ENCODE measurements at places on chromosomes 11 and 22.

DNA sequence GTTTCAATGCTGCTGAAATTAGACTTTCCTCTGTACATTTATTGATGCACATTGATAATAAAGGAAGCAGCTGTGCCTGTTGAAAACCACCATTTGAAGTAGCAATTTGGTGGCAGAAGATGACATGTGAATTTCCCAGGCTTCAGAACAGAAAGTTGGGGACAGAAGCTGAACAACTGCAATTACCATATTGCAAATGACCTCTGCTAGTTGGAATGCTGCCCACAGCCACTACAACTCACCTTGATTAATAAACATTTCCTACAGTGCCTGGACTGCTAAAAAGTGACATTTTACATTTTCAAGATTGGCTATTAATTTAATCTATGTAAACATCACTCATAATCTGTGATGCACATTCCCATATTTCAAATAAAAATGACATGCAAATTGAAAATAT, 208.6 kb downstream of the LUZP2 start:
- no peak for DNase-seq

DNA sequence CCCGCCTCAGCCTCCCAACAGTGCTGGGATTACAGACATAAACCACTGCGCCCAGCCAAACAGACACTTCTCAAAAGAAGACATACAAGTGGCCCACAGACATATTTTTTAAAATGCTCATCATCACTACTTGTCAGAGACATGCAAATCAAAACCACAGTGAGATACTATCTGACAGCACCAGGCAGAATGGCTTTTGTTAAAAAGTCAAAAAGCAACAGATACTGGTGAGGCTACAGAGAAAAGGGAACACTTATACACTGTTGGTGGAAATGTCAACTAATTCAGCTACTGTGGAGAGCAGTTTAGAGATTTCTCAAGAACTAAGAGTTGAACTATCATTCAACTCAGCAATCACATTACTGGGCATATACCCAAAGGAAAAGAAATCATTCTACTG, 67.0 kb downstream of the ARHGAP20 start:
- no peak for DNase-seq

DNA sequence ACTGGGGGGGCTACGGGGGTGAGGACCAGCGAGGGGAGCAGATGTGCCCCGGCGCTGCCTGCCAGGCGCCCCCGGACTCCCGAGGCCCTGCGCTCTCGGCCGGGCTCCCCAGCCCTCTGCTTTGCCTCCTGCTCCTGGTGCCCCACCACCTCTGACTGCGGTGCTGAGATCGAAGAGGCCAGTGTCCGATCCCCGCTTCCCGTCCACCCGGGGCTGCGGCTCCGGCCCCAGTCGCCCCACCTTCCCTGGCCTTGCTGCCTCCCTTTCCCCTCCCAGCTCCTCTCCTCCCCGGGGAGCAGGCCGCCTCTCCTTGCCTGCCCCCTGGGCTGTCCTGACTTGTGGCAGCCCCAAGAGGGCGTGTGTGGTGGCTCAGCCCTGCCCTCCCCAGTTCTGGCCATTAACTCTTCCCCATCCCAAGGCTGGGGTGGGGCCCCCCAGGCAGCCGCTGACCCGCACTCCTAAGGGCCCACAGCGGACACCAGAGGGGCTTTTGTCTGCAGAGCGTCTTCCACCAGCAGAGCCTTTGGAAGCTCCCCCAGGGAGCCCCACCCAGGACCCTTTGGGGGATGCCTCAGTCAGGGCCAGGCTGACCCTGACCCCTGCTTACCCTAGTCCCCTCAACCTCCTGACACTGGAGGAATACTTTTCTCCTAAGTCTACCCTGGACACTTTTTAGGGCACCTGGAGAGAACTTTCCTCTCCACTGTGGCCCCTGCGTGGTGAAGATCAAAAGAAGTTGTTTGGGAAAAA, 16.6 kb downstream of the RTN4RL2 start:
- DNase-seq = no peak

- no peak for DNase-seq
Measured at GRCh38 chr11:39651857-39652461, 1807.5 kb downstream of the LRRC4C start.

- DNase-seq = no peak
Measured at GRCh38 chr11:70448983-70449567, 50.7 kb downstream of the CTTN start.

- no peak for DNase-seq
Measured at GRCh38 chr11:117557361-117557760, 229.7 kb downstream of the CEP164 start.

DNA sequence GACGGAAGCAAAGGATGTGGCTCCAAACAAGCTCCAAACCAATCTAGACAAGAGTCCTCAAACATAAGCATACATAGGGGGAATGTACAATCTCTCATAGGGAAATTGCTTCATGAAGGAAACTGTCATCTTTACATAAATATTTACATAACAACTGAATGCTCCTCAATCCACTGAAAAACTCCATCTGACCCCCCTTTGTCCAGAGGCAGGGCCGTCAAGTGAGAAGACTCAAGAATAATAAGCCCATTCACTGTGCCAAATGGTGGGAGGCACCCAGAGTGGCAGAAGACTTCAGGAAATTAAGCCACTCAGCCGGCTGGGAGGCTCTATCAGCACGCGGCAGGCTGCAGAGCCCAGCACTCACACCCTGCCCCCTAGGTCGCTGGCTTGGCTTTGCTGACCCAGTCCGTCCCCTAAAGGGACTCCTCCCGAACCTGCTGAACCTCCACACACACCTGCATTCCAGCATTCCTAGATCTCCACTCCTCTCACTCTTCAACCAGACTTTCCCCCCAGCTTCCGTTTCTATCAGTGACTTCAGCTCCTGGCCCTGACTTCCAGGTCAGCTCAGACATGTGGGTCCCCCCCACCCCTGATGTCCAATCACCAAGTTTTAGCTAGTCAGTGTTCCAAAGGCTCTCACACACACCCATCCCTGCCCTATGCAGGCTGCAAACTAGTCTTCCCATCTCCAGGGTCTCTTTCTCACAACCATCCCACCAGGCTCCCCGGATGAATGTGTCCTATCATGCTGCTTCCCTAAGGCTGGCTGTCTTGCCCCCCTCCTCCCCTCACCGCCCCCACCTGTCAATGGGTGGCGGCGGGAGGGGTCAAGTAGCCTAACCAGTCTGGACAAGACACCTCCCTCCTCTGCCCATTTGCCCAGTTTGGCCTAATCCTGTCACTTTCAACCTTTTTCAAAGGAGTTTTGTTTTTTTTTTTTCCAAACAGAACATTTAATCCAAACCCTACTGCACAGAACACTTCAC, 11.3 kb downstream of the VPS37C start:
- no peak for DNase-seq

- DNase-seq = no peak
Measured at GRCh38 chr11:76665921-76666351, 4.6 kb downstream of the LRRC32 start.

DNA sequence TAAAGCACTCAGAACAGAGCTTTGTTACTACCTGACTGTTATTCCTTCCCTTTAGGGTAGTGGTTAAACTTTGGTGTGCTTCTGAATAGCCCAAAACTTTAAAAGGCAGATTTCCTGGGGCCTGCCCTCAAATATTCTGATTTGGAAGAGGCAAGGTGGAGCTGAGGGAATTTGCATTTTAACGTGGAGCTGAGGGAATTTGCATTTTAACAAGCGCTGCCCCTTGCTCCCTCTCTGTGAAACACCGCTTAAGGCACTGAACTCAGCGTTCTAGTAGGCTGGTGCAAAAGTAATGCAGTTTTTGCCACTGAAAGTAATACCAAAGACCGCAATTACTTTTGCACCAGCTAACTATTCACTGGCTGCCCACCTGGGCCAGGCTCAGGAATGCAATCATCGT, 35.0 kb downstream of the TPST2 start:
- DNase-seq = no peak

DNA sequence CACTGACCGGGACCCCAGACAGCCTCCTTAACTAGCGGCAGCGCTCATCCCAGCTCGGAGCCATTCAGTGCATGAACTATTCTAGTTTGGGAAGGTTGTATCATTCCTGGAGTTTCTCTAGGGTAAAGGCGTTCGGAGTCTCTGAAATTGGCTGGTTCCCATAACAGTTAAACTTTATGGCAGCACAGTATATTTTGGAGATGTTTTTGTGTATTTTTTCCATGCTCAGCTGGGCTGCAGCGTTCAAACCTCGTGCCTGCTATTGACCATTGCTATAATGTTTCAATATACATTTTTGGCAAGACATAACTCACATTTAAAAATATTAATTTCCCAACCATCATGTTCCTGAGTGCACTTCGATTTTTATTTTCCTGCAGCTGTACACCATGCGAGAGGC, 169.7 kb downstream of the ST3GAL4 start:
- DNase-seq = no peak

DNA sequence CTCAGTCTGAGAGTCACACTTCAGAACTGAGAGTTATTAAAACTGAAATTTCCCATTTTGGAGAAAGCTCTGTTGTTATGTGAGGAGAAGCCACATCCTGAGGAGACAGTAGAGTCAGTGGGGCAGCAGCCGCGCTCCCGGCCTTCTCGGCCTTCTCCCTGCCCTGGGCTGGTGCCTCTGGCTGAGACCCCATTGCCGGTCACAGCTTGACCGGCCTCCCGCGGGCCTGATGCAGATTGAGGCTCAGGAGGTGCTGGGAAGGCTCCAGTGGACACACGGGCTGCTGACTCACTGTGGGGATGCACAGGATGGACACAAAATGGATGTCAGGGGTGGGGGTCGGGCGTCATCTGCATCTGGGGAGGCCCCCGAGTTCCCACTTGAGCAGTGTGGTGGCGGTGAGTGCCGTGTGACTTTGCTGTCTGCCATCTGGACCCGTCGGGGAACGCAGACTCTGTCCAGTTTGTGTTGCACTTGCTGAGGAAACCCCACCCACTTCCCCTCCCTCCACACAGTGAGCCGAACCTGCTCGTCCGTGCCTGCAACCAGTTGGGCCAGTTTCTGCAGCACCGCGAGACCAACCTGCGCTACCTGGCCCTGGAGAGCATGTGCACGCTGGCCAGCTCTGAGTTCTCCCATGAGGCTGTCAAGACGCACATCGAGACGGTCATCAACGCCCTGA, 50.1 kb downstream of the MUC6 start:
- no peak for DNase-seq

GRCh38 chr22:25962711-25963110, 206.6 kb upstream of the SEZ6L start:
- no peak for DNase-seq

DNA sequence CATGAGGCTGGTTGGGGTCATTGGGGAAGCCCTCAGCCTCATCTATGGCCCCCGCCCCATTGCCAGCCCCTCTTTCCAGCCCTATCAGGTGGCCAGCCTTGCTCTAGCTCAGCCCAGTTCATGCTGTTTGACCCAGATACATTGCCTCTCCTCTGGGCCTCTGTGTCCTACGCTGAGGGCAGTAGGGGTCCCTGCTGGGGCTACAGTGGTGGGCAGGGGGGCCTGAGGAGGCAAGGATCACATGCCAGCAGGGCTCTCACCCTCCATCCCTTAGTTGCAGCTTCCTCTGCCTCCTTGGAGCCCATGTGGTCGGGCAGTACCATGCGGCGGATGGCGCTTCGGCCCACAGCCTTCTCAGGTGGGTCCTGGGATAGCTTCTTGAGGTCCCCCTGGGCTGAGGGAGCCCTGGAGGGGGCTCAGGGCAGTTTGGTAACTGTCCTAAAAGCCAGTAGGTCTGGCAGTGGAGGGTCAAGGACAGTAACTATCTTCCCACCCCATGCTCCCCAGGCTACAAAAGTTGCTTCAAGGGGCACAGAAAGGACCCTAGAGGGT, 19.2 kb downstream of the EMID1 start:
- DNase-seq = no peak

DNA sequence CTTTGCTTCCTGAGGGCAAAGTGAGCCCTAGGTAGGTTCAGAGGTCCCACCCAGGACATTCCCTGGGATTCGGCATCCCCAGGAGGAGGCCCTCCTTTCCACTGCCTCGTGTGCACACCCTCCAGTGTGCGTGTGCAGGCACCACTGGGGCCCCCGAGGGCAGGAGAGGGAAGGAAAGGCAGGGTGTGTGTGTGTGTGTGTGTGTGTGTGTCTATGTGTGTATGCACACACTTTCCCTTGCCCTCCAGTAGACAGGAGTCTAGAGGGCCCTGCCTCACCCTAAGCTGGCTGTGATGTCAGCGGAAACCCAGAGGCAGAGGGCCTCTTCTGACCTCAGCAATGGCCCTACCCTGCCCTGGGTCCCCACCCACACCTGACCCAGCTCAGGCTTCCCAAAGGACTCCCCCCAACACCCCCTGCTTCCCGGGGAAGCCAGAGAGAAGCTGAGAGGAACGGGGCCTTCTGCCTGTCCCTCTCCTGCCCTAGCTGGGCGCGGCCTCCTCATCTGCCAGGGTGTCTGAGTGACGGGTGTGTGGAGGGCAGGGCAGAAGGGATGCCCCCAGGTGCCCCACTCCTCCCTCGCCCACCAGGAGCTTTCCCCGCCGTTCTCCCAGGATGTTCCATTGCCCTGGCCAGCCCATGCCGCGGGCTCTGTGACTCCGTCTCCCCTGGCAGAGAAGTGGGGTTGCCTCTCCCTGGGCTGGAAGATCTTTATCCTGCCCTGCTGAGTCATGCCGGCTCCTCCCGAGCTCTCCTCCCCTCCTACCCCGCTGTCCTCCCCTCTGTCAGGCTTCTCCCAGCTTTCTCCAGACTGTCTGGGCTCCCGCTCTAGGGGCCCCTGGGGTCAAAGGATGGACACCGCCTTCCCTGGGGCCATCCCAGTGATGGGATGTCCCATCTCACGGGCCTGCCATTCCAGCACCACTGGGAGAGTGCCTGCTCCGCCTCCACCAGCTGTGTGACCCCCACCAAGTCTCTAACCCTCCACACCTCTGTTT, 6.0 kb upstream of the CLCF1 start:
- no peak for DNase-seq

DNA sequence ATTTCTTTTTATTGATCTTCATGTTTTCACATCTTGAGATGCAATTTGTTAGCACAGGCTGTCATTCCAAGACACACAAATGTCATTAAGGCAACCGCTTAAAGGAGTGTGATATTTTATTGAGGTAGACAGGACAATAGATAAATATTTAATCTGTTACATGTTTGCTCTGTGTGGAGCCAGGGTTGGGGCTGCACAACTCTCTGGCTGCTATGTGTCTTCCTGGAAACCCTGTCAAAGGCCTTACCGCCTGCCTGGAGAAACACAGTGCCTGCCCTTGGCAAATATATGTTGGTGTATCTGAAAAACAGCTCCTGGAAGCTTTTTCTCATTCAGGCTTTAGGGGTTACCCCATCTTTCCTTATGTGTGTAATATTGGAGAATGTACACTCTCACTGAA, 139.7 kb upstream of the TEAD1 start:
- no peak for DNase-seq

DNA sequence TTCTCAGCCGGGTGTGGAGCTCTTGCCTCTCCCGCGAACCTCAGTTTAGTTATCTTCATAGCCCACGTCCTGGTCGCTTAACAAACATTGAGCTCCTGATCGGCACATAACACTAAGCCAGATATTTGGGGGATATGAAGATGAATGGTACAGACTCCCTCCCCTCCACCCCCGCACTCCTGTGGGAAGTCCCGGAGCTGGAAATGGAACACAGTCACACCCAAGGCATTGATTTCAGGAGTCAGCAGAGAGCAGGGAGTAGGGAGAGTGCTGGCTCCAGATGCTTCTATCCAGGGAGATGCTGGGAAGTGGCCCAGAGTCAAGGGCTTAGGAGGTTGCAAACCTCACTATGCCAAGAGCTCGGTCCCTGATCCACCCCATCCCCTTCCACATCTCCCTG, 26.1 kb upstream of the CABP7 start:
- DNase-seq = no peak

DNA sequence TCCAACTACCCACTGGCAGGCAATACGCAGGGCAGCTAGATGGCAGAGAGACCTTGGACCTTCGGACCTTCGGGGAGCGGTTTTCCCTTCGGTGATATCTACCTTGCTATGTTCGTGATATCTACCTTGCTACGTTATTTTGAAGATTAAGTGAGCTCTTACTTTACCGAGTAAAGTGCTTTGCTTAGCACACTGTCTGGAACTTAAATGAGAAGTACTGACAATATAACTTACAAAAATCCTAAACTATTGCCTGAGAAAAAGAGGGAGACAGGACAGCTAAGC, 1.0 kb upstream of the PRDM10 start:
- no peak for DNase-seq
